ENCODE measurements at places on chromosomes 7 and 10.

- DNase-seq, result no peak
These were observed 465.6 kb upstream of the VSTM2A start for GRCh38 chr7:54076616-54077015.

GRCh38 chr10:47053081-47053798, 142.0 kb downstream of the PTPN20 start:
- no peak for DNase-seq

DNA sequence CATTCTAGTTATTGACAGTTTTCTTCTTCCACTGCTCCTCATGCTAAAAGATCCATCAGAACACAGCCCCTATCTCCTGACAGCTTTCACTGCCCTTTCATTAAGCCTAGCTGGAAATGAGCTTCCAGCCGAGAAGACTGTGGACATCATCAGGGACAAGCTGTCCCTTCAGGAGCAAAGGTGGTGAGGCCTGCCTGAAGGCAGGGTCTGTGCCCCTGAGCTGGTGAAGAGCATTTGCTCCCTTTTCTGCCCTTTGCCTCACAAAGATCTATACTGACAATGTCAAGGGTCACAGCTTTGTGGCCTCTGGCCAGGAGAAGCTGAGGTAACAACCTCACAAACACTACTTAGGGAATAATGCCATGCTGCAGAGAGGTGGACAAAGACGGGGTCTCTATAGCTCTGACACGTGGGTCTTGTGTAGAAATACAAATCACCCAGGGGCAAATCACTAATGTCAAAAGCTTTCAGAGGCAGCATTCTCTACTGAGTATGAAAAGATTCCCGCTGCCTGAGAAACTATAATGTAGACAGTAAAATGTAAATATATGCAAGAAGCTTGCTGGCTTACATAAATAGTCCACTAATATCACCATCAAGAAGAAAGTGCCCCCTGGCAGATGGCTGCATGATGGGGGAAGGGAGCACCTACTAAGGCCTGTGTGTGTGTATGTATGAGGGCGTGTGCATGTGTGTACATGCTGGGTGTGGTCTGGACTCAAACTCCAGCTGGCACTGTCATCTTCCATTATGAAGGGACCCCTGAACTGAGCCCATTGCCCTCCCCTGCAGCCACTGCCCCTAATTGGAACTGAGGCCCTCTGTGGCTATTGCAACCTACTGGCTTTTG, 55.8 kb downstream of the HBP1 start:
- DNase-seq, result no peak

GRCh38 chr7:116836048-116836447, 26.3 kb upstream of the CAPZA2 start:
- DNase-seq, result no peak

GRCh38 chr7:138491612-138492386, 31.7 kb downstream of the TRIM24 start:
- no peak for DNase-seq

DNA sequence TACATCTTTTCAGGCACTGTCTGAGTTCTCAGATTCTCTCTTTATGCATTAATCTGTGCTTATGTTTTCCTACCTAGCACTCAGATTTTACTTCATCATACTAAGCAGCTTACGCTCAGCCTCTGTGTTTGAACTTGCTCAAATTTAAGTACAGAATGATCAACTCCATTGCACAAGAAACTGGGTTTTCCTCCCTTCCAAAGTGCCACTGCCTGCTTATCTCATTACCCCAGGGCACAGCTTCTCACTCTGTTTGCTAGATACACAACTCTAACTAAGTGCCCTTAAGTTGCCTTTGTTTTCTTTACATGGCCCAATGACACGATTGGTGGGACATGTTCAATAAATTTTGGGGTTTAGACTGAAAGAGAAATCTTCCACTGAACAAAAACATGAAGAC, 267.7 kb downstream of the GFRA1 start:
- DNase-seq, result no peak

DNA sequence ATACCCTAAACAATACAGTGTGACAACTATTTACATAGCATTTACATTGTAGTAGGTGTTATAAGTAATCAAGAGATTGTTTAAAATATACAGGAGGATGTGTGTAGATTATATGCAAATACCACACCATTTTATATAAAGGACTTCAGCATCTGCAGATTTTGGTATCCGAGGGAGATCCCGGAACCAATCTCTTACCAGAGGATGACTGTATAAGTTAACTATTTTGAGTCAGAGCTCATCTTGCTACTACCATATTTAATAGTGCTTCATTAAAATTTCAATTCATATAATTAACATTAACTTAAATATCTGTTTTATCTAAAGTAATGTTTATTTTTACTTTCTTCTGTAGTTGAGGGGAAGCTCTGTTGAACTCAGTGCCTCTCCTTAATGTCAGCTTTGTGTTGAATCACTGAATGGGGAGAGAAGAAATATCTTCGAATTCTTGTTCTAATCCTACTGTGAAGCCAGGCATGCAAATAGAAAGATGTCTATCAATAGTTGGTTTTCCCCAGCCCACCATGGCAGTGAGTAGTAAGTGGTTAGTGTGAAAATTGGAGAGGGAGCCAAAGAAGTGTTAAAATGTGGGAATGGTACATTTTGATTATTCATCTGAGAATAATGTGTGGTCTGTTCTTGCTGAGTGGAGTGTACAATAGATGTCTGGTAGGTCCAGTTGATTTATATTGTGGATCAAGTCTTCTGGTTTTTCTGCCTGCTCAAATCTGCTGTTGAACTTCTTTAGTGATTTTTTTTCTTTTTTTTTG, 90.1 kb upstream of the CYP26C1 start:
- DNase-seq, result no peak

DNA sequence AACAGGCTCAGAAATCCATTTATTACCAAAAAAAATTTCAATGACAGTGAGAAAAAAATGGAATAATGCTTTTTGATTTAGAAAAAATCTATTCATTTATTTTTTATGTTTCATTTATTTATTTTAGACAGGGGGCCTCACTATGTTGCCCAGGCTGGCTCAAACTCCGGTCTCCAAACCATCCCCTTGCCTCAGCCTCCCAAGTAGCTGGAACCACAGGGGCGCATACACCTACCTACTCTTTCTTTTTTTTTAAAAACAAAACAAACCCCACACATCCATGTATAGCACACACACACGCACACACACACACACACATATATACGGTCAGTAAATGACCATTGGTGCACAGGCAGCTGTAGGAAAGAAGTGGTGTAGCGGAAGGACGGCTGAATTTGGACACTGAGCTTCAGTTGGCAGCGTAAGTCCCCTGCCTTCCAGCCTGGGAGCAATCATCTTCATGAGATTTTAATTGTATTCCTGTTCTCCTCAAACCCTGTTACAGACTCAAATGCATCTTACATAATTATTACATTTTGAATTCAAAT, 28.8 kb downstream of the ARL4A start:
- no peak for DNase-seq

- no peak for DNase-seq
These were observed 9.8 kb upstream of the SAMD8 start for GRCh38 chr10:75101416-75102251.

DNA sequence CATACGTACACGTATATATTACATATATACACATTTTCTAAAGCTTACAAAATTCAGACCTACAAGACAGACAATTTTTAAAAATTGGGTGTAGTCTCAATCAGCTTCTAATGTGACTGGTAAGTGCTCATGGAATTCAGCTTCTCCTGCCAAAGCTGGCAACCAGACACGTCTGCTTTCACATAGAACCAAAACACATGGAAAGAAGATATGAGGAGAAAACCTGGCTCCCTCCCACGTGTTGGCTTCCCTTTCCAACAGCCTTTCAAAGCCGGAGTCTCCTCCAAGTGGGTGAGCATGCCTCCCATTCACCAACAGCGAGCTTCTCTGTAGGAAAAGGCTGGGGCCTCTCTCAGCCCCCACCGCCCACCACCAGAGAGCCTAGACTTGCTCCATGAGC, 33.4 kb downstream of the CDCA7L start:
- DNase-seq, result no peak

GRCh38 chr10:121754666-121755065, 156.4 kb upstream of the FGFR2 start:
- DNase-seq, result no peak

GRCh38 chr10:34295142-34295548, 520.0 kb downstream of the PARD3 start:
- no peak for DNase-seq

DNA sequence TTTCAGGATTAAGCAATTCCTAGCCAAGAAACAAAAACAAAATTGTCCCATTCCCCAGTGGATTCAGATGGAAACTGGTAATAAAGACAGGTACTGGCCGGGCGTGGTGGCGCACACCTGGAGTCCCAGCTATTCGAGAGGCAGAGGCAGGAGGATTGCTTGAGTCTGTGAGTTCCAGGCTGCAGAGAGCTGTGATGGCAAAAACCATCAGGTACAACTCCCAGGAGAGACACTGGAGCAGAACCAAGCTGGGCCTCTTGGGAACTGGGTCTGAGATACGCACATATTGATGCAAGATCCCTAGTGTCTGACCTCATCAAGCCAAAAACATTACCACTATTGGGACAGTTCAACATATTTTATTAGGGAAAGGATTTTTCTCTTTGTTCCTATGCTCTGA, 84.0 kb upstream of the ANLN start:
- DNase-seq, result no peak

DNA sequence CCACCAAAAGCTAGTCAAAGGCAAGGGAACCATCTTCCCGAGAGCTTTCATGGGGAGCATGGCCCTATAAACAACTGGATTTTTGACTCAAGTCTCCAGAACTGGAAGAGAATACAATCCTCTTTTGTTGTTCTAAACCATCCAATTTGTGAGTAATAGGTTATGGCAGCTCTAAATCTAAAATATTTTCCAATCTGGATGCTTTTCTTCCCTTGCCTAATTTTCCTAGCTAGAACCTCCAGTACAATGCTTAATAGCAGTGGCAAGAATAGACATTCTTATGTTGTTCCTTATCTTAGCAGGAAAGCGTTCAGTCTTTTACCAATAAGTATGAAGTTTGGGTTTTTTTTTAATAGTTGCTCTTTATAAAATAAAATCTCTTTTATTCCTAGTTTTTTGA, 66.7 kb downstream of the AKR1E2 start:
- no peak for DNase-seq

DNA sequence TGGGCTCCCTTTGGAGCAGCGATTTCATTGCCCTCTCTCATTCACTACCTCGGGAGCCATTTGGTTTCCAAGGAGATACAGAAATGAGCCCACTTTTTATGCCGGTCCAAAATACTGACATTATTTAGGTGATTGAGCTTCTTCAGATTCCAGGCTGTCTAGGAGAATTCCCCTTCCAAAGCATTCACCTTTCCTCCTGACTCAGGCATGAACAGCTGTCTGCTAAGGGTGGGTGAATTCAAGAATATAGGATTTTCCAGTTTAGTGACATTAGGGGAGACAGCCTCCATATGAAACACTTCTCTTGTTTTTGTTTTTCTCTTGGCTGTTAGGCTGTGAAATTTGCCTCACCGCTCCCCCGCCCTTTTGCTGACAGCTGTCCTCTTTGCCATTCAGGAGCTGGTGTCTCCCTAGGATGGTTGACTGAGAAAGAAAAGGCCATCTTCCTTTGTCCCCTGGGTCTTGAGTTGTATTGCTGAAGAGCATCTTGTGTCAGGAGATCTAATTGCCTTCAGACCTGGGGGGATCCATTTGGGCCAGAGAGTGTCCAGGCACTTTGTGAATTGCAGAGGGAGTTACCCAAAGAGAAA, 56.7 kb downstream of the LRRC4 start:
- DNase-seq, result no peak

GRCh38 chr7:99437946-99438572, 539 bp downstream of the PTCD1 start:
- no peak for DNase-seq

- DNase-seq, result no peak
These were observed 9.4 kb downstream of the ING3 start for GRCh38 chr7:120959929-120960484.

DNA sequence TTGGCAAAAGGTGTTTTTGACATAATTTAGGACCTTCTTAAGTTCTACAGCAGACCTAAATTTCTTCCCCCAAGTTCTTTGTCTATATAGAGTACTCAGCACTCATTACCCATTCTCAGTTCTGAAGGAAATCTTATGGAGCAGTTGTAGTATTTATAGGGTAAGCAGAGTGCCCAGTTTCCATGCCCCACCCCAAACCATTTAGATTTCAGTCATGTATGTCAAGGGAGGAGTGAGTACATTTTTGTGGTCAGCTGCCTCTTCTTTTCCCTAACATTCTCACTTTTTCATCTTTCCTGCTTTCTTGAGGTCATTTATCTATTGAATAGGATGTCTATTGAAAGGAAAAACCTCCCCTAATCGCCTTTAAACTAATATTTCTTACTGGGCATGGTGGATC, 83.3 kb downstream of the KAT6B start:
- DNase-seq, result no peak

DNA sequence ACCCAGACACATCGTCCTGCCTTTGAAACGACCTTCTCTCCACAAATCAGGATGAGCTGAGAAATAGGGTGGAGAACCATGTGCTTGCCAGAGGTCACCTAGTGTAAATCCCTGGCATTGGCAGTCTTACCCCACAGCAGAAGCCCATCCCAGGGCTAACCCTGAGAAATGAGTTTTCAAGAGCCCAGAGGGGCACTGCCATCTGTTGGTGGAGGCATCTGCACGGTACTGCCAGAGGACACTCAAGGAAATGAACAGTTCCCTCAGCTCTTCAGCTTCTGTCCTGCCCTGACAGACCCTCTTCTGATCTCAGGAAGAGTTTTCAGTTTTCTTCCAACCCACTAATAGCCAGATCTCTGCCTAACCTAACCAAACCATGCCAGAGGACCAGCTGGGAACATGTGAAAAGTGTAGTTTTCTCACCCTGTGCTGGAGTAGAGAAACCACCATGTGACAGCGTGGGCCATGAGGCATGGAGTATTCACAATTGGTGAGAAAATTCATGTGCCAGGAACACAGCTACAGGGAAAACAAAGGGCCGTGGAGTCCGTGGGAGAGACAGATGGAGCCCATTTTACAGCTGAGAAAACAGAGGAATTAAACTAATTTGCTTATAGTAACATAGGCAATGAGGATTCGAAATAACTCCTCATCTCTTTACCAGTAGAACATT, 37.7 kb upstream of the ITPRID1 start:
- no peak for DNase-seq

DNA sequence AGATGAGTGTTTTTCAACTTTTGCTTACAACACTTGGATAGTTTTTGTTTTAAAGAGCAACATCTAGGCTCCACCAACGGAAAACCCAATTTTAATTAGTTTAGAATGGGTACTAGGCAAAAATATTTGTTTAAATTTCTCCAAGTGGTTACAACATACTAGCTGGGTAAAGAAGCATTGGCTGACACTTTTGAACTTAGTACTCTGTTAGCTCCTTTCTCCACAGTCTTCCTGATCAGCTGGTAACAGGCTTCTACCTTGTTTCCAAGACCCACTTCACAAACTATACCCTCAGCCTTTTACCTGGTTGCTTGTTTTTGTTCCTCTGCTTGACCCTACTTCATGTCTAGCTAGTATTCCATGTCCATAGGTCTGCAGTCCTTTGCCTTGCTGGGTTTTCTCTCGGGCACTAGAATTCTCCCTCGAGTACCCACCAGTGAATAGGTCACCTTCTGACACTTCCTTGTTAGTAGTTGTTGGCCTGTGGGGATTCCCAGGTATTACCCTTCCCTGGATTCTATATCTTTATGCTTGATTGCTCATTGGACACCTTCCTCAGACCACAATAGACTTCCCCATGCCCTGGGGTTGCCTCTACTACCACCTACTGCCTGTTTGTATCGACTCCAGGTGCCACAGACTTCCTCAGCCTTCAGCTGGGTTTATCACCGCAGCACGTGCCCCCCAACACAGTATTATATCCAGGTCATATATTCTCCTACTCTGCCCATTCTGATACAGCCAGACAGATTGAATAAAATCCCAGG, 42.0 kb downstream of the PRPS1L1 start:
- no peak for DNase-seq

- no peak for DNase-seq
These were observed 54.3 kb upstream of the NPY start for GRCh38 chr7:24229481-24230226.
